ENCODE measurements at places on chromosomes 1 and 21. TPM values are rescaled to one million over a fixed set of nuclear protein-coding genes. Genes with fewer than 3 reads are reported as not detected.

The PLA2G2D gene
- total RNA-seq = not detected

The TMEM69 gene
- total RNA-seq = 30.8 TPM

The CRNN gene
- not detected for total RNA-seq

The ARHGEF10L gene
- 32.6 TPM for total RNA-seq

The TTC24 gene
- not detected for total RNA-seq

The ZNF695 gene
- total RNA-seq = 5.9 TPM

The LYSMD1 gene
- total RNA-seq = 11.4 TPM

GRCh38 chr1:2027961-2028583 is 8.9 kb downstream of the GABRD start:
- no peak for DNase-seq

DNA sequence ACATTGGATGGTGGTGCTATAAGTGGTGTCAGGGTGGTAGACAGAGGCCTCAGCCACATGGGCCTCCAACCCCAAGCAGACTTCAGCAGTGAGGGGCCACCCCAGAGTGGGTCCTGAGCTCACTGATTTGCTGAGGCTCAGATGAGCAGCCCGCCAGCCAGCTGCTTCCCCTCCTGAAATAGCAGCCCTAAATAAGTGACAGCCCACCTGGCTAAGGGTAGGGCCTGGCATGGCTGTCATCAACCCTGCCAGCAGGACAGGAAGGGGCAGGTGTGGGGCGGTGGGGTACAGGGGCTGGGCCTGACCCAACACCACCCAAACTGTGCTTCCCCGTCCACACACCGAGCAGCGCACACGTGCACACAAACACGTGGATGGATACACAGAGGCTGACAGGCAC is 79.3 kb downstream of the GRIK3 start:
- DNase-seq = no peak

DNA sequence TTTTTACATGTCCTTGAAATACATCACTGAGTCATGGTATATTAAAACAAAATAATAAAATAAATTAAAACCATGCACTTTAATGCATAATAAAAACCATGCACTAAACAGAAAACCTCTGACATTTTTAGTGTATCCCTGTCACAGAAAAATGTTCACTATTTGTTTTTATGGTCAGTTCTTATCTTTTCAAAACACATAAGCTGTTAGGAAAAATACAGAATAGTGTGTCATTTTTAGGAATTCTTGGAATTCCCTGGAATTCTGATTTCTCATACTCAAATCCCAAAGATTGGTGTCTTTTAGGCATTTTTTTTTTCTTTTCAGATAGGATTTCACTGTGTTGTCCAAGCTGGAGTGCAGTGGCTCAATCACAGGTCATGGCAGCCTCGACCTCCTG is 25.1 kb upstream of the TINAGL1 start:
- DNase-seq = no peak

DNA sequence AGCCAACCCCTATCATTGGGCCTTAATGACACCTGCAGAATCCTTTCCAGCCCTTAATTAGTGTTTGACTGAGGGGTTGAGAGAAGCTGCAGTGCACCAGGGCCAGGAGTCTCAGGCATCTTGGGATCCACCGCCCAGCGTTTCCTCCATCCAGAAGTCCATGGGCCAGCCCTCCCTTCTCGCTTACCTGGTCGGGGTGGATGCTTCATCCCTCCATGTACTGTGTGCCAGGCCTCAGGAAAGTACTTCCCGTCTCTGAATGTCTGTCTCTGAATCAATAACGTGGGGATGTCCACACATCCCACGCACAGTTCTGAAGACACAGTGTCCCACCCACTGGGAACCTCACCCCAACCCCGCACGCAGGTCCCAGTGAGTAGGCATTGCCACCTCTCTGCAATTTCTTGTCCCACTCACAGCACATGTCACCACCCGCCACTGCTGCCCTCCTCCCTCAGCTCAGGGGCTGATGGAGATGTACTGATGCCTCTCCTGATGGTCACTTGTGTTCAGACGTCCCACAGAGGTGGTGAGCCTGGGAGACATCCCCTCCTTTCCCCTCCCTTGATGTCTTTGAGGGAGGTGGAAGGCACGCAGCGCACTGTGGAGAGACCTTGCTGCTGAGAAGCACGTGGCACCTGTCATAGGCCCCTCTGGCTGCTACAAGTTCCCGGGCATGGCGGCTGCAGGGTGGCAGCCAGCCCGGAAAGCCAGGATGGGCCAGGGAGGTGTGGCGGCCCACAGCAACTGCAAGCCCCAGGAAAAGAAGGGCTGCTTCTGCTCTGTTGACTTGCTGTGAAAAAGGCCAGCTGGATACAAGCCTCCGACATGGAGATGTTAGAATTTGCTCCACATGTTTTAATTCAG is 29.4 kb upstream of the PRSS38 start:
- no peak for DNase-seq

DNA sequence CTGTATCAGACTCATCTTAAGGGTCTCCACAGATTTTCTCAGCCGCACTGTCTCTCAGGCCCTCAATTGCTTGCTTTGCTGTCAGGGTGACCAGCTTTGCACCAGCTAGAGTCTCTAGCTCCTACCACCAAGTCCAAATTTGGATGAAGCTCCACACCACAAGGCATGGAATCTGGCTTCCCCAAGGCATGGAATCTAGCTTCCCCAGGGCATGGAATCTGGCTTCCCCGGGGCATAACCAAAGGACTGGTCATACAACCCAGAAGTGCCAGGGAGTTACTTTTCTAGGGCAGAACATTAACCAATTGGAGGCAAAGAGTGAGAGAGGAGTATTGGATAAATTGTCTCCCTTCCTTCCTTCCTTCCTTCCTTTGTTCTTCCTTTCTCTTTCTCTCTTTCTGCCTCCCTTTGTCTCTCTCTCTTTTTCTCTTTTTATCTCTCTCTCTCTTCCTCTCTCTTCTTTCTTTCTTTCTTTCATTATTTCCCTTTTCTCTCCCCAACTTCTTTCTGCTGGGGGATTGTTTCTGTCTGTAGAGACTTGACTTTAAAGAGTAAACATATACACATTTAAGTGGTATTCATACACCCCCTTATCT is 76.9 kb upstream of the HAO2 start:
- DNase-seq = no peak

GRCh38 chr1:147550302-147550937 is 9.1 kb downstream of the BCL9 start:
- DNase-seq = no peak

DNA sequence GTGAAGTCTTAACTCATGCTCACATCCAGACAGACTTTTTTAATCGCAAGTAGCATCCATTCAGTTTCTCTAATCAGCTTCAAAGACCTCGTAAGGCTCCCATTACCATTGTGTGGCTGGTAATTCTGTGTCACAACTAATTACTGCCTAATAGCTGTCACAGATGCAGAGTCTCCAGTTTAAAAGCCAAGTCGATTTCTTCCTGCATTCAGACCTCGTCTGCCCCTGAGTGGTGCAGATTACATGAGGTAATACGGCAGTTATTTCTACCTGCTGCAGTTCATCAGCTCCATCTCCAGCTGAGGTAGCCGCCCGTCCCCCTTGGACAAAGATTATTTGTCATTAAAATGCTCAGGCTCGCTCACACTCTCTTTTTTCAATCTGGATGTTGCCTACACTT is 34.4 kb upstream of the OLIG2 start:
- DNase-seq = no peak

DNA sequence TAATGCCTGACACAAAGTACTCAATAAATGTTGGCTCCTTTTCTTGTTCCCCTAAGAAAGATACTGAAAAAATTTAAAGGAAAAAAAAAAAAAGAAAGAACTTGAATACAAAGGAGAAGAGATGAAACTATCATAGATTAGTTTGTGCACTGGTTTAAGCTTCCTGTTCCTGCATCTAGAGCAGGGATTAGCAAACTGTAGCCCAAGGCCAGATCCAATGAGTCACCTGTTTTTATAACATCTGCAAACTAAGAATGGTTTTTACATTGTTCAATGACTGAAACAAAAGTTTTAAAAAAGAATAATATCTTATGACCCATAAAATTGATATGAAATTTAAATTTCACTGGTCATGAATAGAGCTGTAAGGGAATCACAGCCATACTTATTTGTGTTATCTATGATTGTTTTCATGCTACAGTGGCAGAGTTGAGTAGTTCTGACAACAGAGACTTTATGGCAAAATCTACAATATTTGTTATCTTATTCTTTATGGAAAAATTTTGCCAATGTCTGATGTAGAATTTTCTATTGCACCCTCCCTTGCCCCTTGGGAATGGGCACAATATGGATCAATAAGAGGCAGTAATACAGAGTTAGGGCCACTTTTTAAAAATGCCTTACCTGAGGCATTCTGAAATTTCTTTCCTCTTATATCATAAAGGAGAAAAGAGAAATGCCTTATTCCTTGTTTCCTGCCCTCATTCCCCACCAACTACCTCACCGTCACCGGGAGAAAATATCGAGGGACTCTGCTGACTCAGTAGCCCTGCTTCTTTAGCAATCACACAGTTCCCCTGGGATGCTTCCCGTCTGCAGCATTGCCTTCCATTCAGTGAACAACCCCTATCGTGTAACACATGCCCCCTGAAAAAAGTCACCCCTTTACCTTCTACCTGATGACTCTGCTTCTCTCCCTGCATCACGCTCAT is 50.6 kb downstream of the WDR64 start:
- no peak for DNase-seq

All from mesothelial cell of epicardium (in vitro differentiated cells).